ENCODE measurements at places on chromosomes 4 and X.
A peak's percentile ranks its signal among the peaks of the same experiment; 100 is the strongest.

GRCh38 chrX:53599781-53600396 lies 86.6 kb downstream of the HUWE1 start:
- no peaks in the 10 kb centered on the region for H3K4me1 ChIP-seq
- H3K4me3 ChIP-seq, result no peak overlapping the region
- no peaks in the 10 kb centered on the region for H3K27me3 ChIP-seq
- peaks cover 34% of the 10 kb centered on the region for H3K36me3 ChIP-seq
- no peak for DNase-seq

DNA sequence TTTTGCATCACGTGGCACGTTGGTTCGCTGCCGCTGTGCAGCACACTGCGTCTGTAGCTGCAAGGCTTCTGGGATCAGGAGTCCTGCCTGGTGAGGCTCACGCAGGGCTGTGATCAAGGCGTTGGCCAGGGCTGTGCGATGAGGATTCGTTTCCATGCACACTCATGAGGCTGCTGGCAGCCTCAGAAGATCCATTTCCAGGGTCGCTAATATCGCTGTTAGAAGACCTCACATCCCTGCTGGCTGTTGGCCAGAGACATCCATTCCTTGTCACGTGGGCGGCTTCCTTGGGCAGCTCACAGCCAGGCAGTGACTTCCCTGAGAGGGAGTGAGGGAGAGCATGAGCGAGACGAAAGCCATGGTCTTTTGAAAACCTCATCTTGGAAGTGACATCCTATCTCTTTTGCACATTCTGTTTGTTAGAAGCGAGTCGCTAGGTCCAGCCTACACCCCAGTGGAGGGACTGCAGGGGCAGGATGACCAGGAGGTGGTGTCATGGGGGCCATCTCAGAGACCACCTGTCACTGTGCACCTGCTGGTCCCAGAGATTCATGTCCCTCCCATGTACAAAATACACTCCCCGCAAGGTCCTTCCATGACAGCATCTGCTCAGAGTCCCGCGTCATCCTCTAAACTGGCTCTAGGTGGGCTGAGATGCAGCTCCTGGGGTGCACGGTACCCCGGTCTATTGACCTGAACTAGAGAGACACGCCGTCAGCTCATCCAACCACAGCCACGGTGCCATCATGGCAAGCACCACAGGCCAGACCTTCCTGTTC lies 12.2 kb downstream of the RGS12 start:
- no peaks in the 10 kb centered on the region for H3K36me3 ChIP-seq
- DNase-seq, result no peak
- H3K27ac ChIP-seq, result no peak overlapping the region
- peaks cover 88% of the 10 kb centered on the region for H3K4me1 ChIP-seq
- H3K27me3 ChIP-seq, result peaks cover 14% of the 10 kb centered on the region

DNA sequence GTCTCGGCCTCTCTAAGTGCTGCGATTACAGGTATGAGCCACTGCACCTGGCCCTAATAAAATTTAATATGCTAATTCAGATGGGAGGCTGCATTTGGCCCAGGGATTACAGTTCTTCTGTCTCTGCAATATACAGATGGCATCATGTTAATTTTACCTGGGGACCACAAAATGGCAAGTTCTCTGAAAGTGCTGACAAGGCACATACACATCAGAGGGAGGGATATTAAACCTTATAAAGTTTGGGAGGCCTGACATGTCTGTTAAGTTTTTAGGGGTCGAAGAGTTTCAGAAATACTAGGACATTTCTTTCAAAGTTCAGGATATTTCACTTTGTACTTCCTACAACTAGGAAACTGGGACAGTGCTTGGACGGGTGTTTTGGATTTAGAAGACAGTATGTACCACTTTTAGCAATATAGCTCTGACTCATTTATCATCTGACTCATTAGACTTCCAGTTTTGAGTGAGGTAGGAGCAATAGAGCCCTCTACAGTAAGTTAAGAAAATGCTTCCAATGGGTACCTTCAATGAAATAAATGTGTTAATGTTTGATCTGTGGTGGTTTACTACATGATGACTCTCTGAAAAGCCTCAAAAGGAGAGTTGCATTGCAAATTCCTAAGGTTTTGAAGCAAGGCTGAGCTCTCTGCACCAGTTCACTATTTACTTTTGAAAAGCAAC lies 981.0 kb upstream of the HS3ST1 start:
- H3K27ac ChIP-seq, result no peak overlapping the region
- H3K4me1 ChIP-seq, result no peaks in the 10 kb centered on the region
- DNase-seq, result no peak

DNA sequence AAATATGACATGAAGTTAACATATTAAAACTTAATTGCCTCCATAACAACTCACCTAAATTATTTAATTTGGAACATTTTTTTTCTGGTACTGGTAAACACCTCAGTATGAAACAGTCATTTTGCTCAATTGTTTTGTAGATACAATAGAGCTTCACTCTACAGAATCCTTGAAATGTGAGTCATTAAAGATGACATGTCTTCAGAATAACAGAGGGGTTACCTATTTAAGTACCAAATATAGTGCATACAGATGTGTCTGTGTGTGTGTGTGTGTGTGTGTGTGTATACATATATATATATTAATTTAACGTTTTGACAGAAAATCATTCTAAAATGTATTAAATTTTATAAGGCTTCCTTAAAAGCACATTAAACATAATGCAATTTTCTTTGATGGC lies 297.6 kb downstream of the INPP4B start:
- H3K27me3 ChIP-seq, result no peaks in the 10 kb centered on the region
- peaks cover 54% of the 10 kb centered on the region for H3K4me1 ChIP-seq
- no peak overlapping the region for H3K4me3 ChIP-seq
- no peaks in the 10 kb centered on the region for H3K36me3 ChIP-seq
- no peak for DNase-seq

GRCh38 chrX:154592505-154592904 lies 7.6 kb downstream of the CTAG1A start:
- no peaks in the 10 kb centered on the region for H3K4me1 ChIP-seq
- H3K27ac ChIP-seq, result no peak overlapping the region
- DNase-seq, result no peak

DNA sequence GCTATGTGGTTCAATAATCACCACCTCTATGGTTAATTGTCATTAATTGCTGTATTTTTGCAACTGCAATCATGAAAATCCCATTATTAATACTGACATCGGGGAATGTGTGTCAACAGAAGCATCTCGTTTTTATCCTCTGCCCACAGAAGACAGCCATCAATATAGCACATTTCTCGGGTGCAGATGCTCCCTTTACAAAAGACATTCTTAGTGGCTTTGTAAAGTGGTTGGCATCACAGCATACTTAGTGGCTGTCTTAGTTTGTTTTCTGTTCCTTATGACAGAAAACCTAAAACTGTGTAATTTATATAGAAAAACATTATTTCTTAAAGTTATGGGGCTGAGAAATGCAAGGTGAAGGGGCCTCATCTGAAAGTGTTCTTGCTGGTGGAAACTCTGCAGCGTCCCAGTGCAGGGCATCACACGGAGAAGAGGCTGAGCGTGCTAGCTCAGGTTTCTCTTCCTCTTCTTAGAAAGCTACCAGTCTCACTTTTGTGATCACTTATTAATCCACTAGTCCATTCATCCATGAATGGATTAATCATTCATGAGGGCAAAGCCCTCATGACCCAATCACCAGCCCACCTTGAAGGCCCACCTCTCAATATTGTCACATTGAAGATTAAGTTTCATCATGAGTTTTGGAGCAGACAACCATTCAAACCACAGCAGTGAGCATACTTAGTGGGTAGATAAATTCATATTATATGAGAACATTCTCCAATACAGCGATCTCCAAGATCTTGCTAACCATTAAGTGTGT lies 1067.7 kb upstream of the PABPC4L start:
- H3K4me3 ChIP-seq, result no peak overlapping the region
- no peak for DNase-seq
- H3K36me3 ChIP-seq, result no peaks in the 10 kb centered on the region
- H3K27me3 ChIP-seq, result no peaks in the 10 kb centered on the region

- H3K27ac ChIP-seq, result no peak overlapping the region
- DNase-seq, result no peak
- no peaks in the 10 kb centered on the region for H3K27me3 ChIP-seq
- peaks cover 21% of the 10 kb centered on the region for H3K4me1 ChIP-seq
- no peak overlapping the region for H3K4me3 ChIP-seq
Observed at GRCh38 chr4:25874655-25875054, 11.9 kb upstream of the SEL1L3 start.

GRCh38 chr4:124132161-124132560 lies 580.4 kb downstream of the ANKRD50 start:
- peaks cover 21% of the 10 kb centered on the region for H3K36me3 ChIP-seq
- H3K27ac ChIP-seq, result no peak overlapping the region
- no peak overlapping the region for H3K4me3 ChIP-seq
- no peak for DNase-seq
- H3K27me3 ChIP-seq, result peaks cover 3% of the 10 kb centered on the region

DNA sequence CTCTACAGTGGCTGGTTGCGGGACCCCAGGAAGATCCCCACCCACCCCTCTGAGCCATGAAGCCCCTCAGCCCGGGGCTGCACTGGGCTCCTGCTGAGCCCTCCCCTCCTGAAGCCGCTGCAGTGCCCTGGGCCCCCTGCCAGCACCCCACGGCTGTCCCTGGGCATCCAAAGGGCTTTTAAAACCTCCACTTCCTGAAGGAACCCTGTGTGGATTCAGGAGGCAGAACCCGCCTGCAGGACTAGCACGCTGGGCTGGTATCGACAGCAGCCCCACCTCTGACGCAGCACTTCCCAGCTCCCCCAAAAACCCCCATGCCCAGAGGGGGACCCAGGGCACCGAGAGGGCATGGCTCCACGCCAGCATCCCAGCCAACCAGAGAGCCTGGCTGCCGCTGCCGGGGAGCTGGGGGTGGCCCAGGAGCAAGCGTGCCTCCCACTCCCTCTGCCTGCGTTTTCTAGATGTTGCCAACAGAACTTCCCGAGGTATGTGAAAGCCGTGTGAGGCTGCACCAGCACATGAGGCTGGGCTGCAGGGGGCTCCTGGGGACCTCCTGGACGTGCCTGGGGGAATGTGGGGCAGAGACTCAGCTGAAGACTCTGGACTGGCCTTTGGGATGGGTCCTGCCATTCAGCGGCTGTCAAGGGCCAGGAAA lies 6.3 kb downstream of the MXD4 start:
- H3K36me3 ChIP-seq, result peaks cover 17% of the 10 kb centered on the region
- no peak overlapping the region for H3K4me3 ChIP-seq
- H3K27ac ChIP-seq, result no peak overlapping the region
- no peaks in the 10 kb centered on the region for H3K27me3 ChIP-seq

DNA sequence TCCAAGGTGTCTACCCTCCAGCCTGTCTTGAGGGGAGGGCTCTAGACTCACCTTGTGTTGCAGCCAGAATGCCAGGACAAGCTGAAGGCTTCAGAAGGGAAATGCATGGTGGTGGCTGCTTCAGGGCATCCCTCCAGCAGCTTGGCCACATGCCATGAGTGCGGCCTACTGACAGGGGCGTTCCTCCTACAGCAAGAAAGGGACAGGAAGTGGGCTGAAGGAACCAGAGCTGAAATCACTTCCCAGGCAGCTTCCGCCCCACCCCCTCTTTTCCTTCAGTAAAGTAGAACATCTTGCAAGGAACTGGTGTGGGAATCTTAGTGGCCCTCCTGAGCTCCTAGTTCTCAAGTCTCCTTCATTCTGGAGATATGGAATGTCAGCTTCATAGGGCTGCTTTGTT lies 167.5 kb upstream of the DGKK start:
- no peak overlapping the region for H3K4me3 ChIP-seq
- peaks cover 5% of the 10 kb centered on the region for H3K27me3 ChIP-seq
- H3K4me1 ChIP-seq, result no peaks in the 10 kb centered on the region
- H3K36me3 ChIP-seq, result no peaks in the 10 kb centered on the region
- H3K27ac ChIP-seq, result no peak overlapping the region

- no peaks in the 10 kb centered on the region for H3K27me3 ChIP-seq
- no peak for DNase-seq
- H3K36me3 ChIP-seq, result no peaks in the 10 kb centered on the region
Observed at GRCh38 chr4:16837475-16837874, 61.0 kb downstream of the LDB2 start.

GRCh38 chrX:113551919-113552318 lies 711.3 kb upstream of the AMOT start:
- DNase-seq, result no peak
- peaks cover 6% of the 10 kb centered on the region for H3K27me3 ChIP-seq
- no peak overlapping the region for H3K27ac ChIP-seq

DNA sequence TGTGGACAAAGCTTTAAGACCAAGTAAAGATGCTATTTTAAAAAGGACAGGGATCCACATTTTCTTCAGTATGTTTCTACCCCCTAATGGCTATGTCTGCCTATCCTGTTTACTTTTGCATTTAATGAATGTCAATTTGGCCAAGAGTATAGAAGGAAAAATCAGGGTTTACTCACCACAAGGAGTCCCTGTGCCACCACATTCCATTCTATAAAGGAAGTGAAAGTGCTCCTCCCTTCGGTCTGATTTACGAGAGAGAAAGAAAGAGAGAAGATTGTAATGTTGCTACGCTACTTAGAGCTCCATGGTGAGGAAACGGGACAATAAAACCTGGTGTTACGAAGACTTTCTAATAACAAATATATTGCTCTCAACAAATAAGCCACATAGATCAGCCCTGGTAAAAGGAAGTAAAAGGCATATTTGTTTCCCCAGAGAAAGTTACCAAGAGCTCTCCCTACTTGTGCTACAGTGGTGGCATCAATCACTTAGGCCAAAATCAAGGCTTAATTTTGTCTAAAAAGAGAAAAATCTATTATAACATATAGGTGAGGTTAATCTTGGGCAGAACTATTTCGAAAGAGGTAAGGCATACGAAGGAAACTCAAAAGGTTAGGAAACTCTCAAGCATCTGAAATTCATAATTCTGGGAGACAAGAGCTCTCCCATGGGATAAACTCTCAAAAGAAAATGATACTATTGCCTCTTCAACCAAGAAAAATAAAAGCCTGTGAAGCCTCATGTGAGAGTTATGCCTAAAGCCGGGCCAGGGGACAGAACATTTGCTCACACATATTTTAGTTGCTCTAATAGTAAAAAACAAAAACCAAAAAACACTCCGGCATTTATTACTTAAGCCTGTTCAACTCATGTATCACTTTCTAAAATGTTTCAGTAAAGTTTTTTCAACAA lies 29.5 kb downstream of the TAPT1 start:
- DNase-seq, result peak; percentile 23
- H3K27me3 ChIP-seq, result no peaks in the 10 kb centered on the region
- H3K36me3 ChIP-seq, result peaks cover 8% of the 10 kb centered on the region
- H3K4me3 ChIP-seq, result peak overlapping the region; percentile 25
- H3K4me1 ChIP-seq, result peaks cover 35% of the 10 kb centered on the region

Measured in nephron progenitor cell (in vitro differentiated cells).